Smooth muscle cell of the coronary artery (primary cell): ENCODE measurements at places on chromosomes 12 and 14. TPM values are rescaled to one million over a fixed set of nuclear protein-coding genes. Genes with fewer than 3 reads are reported as not detected.

PTPN21 gene
- 6.8 and 8.0 TPM in 2 replicates for total RNA-seq

MMP14 gene
- total RNA-seq: 361 and 371 TPM in 2 replicates

AP4S1 gene
- total RNA-seq: 1.2 and 2.3 TPM in 2 replicates

CCDC77 gene
- 3.5 and 4.2 TPM in 2 replicates for total RNA-seq
